ENCODE measurements at places on chromosomes 5 and 9.
A peak's percentile ranks its signal among the peaks of the same experiment; 100 is the strongest.

- no peak for DNase-seq
These were observed 310.9 kb downstream of the EFNA5 start for GRCh38 chr5:107359916-107360234.

DNA sequence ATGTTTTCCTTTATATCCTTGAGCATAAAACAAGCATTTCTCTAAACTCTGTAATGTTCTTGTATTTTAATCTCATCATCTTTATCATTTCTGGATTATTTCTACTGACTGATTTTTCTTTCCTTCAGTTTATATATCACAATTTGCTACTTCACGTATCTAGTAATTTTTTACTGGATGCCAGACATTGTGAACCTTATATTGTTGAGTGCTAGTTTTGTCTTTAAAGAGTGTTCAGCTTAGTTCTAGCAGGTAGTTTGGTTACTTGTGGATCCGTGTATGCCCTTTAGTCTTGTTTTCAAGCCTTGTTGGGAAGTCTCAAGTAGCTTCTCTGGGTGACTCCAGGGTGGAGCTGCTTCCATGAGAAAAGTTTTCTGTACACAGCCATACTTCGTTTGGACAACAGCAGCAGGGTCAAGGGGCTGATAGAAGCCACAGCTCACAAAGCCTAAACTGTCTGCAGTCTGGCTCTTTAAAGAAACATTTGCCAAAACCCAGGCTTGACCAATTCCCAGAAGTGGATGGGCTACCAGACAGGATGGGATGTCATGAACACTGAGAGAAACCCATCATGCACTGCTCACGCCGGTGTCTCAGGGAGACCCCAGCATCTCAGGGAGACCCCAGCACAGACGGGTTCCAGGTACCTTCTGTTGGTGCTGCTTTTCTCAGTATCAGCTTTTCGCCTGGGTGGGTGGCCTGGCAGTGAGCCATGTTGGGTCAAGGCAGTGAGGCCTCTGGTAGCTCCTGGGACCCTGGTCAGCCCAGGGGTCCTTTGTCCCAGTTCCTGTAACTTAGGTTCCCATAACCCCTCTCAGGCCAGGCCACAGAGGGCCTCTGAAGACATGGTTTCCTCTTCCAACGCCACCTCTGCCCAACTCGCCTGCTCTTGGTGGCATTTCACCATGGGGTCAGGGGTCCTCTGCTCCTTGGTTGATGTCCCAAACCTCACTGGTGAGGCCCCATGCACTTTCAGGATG is 29.1 kb downstream of the TRIP13 start:
- no peak for DNase-seq

- no peak for DNase-seq
These were observed 14.2 kb downstream of the EEIG1 start for GRCh38 chr9:127966416-127967150.

GRCh38 chr9:108980893-108981292 is 32.4 kb downstream of the CTNNAL1 start:
- DNase-seq = no peak

DNA sequence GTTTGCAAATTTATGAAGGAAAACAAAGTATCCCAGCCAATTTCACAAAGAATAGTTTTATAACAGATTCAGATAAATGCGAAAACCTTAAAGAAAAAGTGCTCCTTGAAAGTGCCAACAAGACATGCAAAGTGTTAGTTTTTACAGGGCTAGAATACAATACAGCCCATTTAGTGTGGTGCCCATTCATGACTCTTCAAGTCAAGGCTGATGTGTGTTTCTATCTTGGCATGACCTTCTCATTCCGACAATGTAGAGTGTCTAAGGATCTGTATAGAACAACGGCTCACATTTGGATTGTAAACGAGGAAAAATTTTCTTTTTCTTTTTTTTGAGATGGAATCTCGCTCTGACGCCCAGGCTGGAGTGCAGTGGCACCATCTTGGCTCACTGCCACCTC is 205.2 kb upstream of the SEMA6A start:
- DNase-seq = no peak

GRCh38 chr9:137068539-137069507 is 1.5 kb downstream of the SAPCD2 start:
- no peak for DNase-seq

GRCh38 chr9:107932046-107932445 is 442.5 kb upstream of the KLF4 start:
- no peak for DNase-seq

DNA sequence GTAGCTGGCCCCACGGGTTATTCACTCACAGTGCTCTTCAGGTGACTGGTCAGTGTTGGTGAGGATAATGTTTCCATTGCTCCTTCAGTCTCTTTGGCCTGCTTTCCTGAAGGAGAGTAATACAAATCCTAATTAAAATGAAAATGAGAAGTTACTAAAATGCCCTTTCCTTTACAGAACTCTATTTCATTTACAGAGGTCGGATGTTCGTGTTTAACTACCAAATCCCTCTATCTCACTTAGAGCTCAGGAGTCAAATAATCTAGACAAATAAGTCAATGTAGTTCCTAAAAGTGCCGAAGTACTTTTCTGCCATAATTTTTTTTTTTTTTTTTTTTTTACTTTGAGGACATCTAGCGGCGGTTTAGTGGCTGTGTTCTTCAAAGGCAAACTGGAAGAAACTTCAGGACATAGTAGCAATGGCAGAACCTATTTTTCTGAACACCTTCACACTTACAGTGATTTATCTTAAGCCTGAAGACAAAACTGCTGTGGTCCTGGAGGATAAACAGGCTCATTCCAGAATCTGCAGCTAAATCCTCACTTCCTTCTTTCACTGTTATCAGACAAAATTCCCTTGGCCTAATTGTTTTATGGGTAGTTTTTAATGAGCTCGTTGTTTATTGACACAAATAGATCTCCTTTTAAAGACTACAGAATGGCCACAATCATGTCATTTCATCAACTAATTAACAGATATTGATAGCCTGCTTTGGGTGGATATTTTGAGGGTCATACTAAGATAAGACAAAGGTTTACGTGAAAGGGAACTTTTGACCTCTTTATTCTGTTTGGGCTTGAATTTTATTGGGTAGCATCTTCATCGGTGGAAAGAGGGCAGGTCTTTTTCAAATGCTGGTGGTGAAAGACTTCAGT is 207.6 kb upstream of the DMRTA1 start:
- no peak for DNase-seq

GRCh38 chr9:120712539-120713031 is 1.7 kb downstream of the MEGF9 start:
- DNase-seq = no peak

- DNase-seq = no peak
These were observed 894 bp downstream of the FST start for GRCh38 chr5:53481159-53481886.

DNA sequence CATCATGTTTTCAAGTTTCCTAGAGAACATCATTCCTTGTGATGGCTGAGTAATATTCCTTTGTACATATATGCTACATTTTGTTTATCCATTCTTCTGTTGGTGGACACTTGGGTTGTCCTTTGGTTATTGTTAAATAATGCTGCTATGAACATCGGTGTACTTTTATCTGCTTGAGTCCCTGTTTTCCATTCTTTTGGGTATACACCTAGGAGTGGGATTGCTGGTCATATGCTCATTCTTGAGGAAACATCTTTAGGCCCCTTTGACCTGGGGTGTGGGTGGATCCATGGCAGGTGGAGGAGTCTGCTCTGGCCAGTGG is 25.3 kb downstream of the GALNT12 start:
- DNase-seq = no peak

DNA sequence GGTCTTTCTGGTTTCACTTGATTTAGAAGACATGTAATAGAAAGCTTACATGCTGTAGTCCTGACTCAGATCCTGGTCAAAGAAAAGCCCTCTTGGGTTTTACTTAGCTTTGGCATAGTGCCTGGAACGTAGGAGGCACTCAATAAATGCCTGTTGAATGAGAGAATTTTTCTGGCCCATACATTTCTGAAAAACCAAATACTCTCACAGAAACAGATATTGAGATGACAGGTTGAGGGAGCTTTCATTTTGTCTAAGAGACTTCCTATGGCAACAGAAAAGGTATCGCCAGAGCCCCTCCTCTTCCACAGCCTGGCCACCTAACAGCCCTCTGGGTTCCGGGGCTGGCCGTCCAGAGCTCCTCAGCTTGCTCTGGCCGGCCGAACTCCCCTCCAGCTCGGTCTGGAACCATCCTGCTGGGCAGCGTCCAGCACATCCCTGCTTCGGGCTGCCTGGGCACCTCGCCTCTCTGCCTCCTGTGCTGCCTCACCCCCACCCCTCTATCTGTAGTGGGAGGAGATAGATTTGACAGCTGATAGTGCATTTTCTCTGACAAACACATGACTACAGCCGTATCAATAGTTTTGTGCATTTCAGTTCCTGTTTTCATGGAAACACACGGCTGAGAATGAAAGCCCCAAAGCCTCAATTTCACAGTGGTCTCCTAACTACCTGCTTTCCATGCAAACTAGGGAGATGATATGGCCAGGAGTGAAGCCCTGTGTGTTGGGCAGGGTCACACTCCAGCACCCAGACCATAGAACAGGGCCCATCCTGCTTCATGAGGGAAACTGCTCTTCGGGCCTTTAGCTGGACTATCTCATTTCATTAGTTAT is 1.1 kb downstream of the IL4 start:
- DNase-seq = peak; percentile 86

- no peak for DNase-seq
These were observed 34.6 kb downstream of the SGCD start for GRCh38 chr5:156361436-156362109.

- no peak for DNase-seq
These were observed 632.7 kb downstream of the TLR4 start for GRCh38 chr9:118336943-118337330.
